Liver (tissue), 10 donors: ENCODE measurements at places on chromosomes 13 and 19. TPM values are rescaled to one million over a fixed set of nuclear protein-coding genes. Genes with fewer than 3 reads are reported as not detected.
A peak's percentile ranks its signal among the peaks of the same experiment; 100 is the strongest.

GRCh38 chr13:48731957-48732569 lies 78.3 kb downstream of the CYSLTR2 start:
- H3K27me3 ChIP-seq: no peaks in the 10 kb centered on the region
- no peaks in the 10 kb centered on the region for H3K4me1 ChIP-seq
- DNase-seq: peak; percentile 63
- no peak overlapping the region for H3K27ac ChIP-seq

DNA sequence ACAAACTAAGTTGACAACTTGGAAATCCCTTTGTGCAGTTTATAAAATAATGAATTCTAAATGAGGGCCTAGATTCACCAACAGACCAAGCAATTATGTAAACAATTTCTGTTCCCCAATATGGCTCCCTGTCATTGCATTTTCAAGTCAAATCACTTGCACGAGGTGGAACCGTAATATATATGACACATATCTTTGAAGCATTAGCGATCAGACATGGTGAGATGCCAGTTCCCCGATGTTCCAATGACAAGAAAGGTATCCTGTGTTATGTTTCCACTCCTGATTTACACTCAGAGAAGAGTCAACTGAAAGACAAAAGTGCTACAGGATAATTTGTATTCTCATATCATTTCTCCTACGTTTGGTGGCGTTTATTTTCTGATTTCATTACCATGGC lies 108.5 kb upstream of the TDRD3 start:
- H3K4me1 ChIP-seq: no peaks in the 10 kb centered on the region
- H3K27me3 ChIP-seq: no peaks in the 10 kb centered on the region
- H3K36me3 ChIP-seq: no peaks in the 10 kb centered on the region

DNA sequence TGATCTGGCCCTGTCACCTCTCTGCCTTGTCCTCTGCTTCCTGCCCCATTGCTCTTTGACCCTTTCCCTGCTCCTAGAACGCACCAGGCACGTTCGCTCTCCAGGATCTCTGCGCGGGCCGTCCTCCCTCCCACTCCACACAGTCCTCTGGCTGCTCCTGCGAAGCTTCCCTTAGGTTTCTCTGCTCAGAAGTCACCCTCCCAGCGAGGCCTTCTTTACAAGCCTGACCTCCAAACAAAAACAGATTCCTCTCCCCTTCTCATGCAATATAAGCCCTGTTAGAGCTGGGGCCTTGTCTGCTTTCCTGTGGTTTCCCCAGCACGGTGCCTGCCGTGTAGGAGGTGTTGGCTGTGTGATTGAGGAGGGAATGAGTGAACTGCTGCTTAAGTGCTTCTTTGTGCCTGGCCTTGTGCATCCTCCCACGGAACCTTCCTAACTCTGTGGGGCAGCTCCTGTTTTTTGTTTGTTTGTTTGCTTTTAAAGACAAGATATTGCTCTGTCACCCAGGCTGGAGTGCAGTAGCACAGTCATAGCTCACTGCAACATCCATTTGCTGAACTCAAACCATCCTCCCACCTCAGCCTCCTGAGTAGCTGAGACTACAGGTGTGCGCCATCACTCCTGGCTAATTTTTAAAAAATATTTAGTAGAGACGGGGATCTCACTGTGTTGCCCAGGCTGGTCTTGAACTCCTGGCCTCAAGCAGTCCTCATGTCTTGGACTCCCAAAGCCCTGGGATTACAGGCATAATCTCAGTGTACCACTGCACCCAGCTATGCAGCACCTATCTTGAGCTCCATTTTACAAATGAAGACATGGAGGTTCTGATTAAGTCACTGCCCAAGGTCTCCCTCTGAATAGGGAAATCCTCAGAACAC lies 82.0 kb downstream of the SIPA1L3 start:
- no peak overlapping the region for H3K4me3 ChIP-seq
- DNase-seq: no peak
- H3K27ac ChIP-seq: no peak overlapping the region
- no peaks in the 10 kb centered on the region for H3K27me3 ChIP-seq
- peaks cover 6% of the 10 kb centered on the region for H3K4me1 ChIP-seq

The KLK11 gene
- total RNA-seq: 0.25 TPM

GRCh38 chr19:31325342-31325741 lies 23.9 kb downstream of the TSHZ3 start:
- no peaks in the 10 kb centered on the region for H3K36me3 ChIP-seq
- no peak overlapping the region for H3K4me3 ChIP-seq
- no peaks in the 10 kb centered on the region for H3K4me1 ChIP-seq
- no peak for DNase-seq
